ENCODE measurements at places on chromosomes 7 and 10.
A peak's percentile ranks its signal among the peaks of the same experiment; 100 is the strongest.

DNA sequence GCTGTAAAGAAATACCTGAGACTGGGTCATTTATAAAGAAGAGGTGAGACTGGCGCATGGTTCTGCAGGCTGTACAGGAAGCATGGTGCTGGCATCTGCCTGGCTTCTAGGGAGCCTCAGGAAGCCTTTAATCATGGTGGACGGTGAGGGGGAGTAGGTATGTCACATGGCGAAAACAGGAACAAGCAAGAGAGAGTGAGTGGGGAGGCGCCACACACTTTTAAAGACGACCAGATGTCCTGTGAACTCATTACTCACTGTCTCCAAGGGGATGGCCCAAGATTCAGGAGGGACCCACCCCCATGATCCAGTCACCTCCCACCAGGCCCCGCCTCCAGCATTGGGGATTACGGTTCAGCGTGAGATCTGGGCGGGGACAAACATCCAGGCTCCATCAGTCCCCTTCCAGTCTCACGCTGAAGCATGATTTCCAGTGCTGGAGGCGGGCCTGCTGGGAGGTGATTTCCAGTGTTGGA is 3.2 kb downstream of the ZNF316 start:
- DNase-seq, result no peak

- no peak for DNase-seq
Observed at GRCh38 chr10:89379103-89379502, 1.2 kb downstream of the IFIT1B start.

GRCh38 chr7:50446542-50446960 is 3.6 kb downstream of the FIGNL1 start:
- no peak for DNase-seq

DNA sequence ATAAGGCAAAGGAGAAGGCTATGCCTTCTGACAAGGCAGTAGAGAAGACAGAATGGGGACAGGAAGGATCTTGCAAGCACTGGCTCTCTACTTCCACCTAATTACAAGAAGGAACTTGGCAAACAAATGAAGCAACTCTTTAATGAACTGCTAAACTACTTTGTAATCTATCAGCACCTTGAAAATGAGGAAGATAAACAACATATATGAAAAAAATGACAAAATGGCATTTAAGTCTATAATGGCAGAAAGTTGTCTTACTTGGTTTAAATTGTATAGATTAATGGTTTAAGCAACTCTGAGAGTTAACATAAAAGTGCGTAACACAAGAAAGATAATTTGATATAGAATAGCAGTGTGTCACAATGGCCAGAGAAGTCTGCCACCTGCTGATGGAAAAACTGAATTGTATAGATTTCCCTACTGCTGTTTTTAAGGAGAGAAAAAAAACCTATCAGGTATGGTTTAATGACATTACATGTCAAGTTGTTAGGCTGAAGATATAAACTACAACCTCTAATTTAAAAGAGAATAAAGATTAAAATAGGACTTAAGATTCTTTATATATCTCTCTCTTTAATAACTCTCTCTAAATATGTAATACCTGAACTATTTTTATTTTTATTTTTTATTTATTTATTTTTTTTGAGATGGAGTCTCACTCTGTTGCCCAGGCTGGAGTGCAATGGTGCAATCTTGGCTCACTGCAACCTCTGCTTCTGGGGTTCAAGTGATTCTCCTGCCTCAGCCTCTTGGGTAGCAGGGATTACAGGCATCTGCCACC is 11.8 kb downstream of the NT5C3A start:
- DNase-seq, result peak; percentile 46

DNA sequence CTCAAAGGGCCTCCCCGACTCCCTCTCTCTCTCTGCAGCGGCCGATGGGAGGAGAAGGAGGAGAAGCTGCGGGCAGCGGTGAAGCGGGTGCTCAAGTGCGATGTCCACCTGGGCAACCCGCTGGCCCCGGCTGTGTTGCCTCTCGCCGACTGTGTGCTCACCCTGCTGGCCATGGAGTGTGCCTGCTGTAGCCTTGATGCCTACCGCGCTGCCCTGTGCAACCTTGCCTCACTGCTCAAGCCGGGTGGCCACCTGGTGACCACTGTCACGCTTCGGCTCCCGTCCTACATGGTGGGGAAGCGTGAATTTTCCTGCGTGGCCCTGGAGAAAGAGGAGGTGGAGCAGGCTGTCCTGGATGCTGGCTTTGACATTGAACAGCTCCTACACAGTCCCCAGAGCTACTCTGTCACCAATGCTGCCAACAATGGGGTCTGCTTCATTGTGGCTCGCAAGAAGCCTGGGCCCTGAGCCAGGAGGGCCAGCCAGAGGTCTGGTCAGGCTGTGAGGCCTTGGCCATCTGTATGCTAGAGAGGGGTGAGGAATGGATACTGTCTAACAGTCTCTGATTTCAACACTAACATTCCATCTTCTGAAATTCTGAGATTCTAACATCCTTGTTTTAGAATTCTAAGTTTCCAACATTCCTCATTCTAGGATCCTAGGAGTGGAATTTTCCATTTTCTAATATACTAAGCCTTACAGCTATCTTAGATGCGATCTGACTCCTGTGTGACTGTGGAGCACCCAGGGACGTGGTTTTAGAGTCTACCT is 3.6 kb downstream of the INMT start:
- DNase-seq, result peak; percentile 71

DNA sequence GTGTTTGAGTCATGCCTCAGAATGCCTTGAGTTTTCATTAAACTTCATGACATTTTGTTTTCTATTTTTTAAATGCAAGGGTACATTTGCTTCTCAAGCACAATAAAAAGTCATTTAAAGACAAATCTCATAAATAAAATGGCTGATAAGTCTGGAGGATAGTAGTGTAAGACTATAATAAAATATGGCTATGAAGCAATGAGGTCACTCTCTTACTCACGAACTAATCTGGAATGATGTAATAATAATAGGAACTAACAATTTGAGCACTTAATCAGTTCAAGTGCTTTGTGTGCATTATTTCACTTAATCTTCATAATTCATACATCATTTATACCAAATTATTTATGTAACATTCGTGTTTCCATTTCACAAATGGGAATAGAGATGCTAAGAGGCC is 149.3 kb upstream of the CTTNBP2 start:
- DNase-seq, result no peak

DNA sequence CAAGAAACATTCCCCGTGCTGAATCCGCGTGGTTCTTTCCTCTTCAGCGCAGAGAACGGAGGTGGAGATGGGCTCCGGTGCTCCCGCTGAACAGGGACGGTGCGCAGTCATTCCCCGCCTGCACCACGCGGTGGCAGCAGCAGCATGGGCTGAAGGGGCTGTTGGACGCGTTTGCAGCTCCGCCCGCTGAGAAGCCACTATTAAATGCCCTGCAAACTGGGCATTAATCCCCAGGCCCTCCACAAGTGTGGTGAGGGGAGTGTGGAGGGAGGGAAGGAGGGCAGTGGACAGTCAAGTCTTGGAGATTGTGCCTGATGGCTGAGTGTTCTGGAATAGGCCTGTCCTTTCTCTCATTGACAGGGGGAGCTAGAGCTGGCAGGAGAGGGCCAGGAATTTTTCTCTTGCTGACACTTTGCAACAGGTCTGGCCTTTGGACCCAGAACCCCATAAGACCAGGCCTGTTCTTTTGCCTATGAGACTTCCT is 240.2 kb upstream of the INHBA start:
- peak; percentile 74 for DNase-seq

- DNase-seq, result peak; percentile 79
Observed at GRCh38 chr10:122154545-122155366, 116.3 kb upstream of the BTBD16 start.

DNA sequence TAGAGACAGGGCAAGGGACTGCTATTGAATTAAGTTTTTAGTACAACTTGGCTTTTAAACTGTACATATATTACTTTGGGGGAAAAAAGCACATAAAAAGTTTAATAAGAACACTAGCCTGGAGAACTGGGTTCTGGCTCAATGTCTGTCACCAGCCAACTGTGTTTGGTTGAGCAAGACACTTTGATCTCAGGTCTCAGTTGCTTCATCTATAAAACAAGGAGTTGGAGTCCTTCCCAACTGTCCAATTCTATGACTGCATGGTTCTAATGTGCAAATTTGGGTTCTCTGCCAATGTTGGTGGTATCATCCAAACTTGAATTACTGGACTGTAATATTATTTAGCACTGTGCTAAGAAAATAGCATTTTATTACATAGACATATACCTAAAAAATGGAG is 50.3 kb downstream of the ATXN7L1 start:
- no peak for DNase-seq

DNA sequence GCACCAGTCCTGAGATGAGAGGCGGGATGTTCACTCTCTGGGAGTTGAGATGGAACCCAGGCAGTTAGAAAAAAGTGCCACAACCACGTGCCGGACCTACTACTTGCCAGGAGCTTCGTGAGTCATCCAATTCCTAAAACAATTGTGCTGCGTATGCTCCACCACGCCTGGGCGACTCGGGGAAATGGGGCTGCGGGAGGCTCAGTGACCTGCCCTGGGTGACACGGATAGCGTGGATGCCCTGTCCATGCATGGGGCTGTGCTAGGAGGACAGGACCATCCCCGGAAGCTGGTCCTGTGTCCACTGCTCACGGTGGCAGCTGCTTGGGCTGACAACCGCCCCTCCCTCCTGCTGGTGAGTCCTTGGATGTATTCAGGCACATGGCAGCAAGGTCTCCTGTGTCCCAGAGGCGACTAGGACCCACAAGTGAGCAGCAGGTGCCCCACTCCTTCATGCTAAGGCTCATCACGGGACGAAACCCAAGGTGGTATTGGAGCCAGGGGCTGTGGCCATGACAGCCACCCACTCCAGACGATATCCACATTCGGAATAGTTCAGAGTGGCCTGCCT is 90.4 kb downstream of the BMS1 start:
- DNase-seq, result no peak

DNA sequence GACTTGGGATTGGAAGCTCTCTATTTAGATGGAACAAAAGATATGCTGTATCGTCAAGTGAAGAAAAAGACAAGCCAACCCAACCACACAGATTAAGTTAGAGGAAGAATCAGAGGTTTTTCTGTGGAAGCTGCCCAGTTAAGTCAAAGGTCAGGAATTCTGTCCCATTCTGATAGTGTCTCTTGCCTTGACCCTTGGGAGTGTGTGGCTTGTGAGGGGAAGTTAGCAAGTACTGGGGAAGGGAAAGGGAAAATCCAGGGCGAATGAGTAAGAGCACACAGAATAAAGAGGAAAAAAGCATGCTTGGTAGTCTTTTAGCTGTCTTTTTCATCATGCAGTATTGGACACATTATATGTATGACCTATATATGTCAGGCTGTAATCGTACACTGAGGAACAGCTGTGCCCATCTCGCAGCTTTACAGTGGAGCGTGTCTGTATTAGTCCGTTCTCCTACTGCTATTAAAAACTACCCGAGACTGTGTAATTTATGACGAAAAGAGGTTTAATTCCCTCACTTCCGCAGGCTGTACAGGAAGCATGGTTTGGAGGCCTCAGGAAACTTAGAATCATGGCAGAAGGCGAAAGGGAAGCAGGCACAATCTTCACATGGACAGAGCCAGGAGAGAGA is 197.2 kb downstream of the GALNT17 start:
- no peak for DNase-seq

- peak; percentile 66 for DNase-seq
Observed at GRCh38 chr7:131011432-131011742, 277.4 kb upstream of the KLF14 start.

DNA sequence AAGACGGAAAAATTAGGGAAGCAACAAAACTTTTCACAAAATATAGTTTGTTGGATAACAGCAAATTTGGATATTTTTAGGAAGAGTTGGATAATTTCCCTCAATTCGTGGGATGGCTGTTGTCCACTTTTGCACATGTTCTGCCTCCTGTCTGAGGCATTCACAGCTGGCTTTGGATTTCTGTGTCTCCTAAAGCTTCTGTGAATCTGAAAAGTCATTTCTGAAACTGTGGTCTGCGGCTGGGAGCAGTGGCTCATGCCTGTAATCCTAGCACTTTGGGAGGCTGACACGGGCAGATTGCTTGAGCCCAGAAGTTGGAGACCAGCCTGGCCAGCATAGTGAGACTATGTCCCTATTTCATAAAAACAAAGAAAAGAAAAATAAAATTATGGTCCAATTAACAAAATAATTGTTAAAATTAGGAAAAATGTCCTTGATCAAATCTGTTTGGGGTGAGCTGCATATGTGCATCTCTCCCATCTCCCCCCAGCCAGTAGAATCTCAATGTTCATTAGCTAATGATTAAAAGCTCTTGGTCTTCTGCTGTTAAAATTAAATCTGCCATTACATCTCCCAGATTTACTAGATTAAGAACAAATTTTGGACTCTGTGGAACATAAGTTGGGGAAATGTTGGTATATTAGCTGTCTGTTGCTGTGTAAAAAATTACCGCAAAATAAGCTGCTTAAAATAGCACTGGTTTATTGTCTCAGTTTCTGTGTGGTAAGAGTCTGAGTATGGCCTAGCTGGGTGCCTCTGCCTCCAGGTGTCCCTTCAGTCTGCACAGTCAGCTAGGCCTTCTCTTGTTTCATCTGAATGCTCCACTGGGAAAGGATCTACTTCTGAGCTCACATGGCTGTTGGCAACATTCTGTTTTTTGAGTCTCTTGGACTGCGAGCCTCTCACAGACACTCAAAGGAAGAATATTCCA is 332.0 kb upstream of the FZD1 start:
- no peak for DNase-seq

DNA sequence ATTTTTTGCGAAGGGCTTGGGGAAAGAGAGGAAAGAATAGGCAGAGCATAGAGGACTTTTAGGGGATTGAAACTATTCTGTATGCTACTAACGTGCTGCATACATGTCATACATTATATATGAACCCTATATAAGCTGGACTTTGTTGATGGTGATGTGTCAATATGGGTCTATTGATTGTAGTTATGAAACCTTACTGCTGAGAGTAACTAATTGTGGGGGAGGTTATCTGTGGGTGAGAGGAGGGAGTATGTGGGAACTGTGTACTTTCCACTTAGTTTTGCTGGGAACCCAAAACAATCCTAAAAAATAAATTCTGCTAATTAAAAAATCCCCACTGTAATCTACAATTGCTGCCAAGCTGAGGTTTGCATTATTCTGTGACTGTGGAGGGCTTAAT is 15.3 kb upstream of the CYP2C19 start:
- DNase-seq, result no peak

DNA sequence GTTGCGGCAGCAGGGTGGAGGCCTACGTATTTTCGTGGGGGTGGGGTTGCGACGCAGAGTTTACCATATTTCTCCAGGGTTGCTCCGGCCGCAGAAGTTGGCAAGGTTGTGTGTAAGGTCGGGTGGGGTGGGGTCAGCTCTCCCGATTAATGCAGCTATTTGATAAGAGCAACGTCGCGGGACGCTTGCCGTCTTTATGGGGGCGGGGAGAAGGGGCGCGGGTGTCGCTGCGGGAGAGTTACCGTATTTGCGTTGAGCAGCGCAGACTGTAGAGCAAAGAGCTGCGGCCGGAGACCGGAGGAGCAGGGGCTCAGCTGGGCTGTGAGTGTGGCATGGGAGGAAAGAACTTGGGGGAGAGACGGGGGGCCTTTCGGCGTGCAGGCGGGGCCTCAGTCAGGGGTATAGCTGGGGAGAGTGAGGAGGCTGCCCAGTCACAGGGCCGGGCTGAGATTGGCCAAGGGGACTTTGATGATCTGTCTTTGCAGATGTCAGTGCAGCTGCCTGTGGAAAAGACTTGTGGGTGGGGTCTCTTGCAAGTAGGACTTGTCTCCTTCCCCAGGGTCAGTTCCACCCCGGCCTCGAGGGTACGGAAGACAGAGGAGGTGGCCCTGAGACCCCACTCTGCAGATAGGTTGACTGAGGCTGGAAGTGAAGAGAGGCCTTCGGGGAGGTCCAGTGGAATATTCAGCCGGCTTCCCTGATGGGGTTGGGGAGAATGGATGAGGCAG is 26.6 kb downstream of the ZNF775 start:
- peak; percentile 42 for DNase-seq
